ENCODE measurements at places on chromosomes 6 and 20.

DNA sequence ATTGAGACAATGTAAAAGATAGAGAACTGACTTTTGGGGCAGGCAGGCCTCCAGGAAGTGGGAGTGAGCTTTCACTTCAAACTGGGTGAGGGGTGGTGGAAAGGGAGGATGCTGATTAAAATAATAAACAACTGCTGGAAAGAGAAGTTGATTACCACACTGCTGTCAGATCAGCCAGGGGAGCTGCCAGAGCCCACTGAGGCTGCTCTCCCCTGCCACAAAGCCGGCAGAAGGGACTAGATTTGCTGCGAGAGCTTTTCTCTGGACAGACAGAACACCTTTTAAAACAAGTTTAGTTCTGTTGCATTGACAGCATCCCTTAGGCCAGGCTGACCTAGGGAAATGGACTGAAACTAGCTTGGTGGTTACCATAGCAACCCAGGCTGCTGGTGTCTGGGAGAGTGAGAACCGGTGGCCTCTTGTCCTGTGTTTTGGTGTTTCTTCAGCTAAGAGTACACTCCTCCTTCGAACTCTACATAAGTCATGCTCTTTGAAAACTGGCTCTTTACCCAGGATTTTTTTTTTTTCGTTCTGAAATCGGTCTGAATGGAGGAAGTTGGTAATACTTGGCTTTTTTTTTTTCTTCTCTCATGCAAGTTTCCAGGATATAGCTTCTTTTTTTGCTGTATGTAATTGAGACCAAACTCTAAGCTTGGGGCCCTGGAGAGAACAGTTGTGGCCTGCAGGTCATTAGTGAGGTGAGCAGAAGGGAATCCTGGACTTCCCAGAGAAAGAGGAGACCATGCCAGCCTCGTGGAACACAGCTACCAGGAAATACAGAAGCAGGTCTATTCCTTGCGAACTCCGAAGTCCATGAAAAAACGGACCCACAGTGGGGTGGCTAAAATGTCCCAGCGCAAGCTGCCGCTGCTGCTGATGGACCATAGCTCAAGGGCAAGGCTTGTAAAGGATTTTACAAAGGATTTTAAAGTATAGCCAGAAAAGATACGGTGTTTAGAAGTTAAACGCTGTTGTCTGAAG, 374.4 kb downstream of the UTRN start:
- no peak for DNase-seq

DNA sequence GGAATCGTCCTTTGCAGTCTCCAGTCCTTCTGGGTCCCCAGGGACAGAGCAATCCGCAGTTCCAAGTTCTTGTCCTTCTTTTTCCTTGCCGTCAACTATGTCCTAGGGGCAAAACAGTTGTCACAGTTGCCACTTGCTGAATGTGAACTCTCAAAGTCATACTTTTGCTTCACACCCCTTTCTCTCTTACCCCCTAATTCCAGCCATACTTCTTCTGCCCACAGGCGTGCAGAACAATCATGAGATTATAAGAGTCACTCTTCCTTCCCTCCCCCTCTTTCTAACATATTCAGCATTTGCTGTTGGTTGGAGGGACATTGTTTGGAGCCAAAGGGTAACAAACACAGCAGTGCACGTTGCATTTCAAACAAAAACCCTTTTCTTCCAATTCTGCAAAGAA, 74.4 kb downstream of the BCAS1 start:
- no peak for DNase-seq

GRCh38 chr6:115055579-115055978, 712.8 kb upstream of the HS3ST5 start:
- DNase-seq: no peak

GRCh38 chr6:134272374-134272773, 45.5 kb downstream of the SGK1 start:
- no peak for DNase-seq

DNA sequence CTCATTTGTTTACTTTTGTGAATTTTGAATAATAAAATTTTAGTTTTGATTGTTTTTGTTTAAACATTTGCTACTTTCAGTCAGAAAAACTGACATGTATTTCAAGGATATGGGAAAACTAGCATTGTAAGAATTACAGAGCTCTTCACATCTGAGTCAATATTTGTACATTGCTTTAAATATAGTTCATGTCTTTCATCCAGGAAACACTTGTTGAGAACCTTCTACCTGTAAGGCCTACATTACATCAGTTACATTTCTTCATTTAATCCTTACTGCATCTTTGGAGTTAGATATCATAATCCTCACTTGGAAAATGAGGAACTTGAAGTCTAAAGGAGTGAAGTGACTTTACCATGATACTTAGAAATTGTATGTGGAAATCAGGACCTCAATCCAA, 242.9 kb downstream of the KCNQ5 start:
- peak; percentile 23 for DNase-seq

- no peak for DNase-seq
These were observed 429 bp downstream of the AMD1 start for GRCh38 chr6:110874880-110875547.

- DNase-seq: peak; percentile 84
These were observed 1.4 kb upstream of the CEP43 start for GRCh38 chr6:166997768-166998255.

DNA sequence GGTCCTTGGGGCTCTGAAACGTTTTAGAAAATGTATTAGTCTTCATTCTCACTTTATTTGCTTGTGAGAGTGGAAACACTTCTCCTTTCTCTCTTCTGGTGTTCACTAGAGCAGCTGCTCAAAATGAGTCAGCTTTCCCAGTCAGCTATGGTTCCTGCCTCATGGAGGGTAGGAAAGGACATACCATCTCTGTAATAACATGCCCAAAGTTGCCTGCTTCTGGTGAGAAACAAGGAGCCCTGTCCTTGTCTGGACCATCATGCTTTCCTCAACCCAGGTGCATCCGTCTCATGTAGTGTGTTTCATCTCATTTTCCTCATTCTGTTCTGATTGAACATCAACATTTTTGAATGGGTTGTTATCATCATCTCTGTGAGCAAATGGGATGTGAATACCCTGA, 17.1 kb upstream of the TINAG start:
- peak; percentile 99 for DNase-seq

- DNase-seq: no peak
These were observed 100.1 kb upstream of the ADTRP start for GRCh38 chr6:11878735-11879134.

DNA sequence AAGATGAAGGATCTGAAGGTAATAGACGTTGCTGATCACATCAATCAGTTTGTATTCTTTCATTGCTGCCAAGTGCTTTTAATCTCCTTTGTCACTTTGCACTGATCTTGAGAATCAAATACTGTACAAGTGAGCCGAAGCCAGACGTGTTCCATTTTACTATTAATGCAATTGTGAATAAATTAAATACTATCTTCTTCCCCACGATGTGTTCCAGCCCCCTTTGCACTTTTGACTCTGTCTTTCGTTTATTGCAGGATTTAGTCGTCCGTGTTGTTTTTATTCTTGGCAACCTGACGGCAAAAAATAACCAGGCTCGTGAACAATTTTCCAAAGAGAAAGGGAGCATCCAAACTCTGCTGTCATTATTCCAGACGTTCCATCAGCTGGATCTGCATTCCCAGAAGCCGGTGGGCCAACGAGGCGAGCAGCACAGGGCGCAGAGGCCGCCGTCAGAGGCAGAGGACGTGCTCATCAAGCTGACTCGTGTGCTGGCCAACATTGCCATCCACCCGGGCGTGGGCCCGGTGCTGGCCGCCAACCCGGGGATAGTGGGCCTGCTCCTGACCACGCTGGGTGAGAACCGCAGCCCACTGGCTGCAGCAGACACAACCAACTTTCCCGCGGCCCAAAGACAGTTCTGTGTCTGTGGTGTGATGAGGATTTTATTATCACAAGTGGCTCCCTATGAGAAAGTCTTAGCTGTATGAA, 104.7 kb downstream of the ARMC2 start:
- DNase-seq: no peak

- DNase-seq: peak; percentile 5
These were observed 203.4 kb upstream of the STXBP5 start for GRCh38 chr6:147000545-147001488.

DNA sequence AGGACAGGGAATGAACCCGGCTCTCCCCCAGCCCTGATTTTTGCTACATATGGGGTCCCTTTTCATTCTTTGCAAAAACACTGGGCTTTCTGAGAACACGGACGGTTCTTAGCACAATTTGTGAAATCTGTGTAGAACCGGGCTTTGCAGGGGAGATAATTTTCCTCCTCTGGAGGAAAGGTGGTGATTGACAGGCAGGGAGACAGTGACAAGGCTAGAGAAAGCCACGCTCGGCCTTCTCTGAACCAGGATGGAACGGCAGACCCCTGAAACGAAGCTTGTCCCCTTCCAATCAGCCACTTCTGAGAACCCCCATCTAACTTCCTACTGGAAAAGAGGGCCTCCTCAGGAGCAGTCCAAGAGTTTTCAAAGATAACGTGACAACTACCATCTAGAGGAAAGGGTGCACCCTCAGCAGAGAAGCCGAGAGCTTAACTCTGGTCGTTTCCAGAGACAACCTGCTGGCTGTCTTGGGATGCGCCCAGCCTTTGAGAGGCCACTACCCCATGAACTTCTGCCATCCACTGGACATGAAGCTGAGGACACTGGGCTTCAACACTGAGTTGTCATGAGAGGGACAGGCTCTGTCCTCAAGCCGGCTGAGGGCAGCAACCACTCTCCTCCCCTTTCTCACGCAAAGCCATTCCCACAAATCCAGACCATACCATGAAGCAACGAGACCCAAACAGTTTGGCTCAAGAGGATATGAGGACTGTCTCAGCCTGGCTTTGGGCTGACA, 28.8 kb upstream of the ZBP1 start:
- DNase-seq: no peak

GRCh38 chr6:57257911-57258541, 35.9 kb upstream of the RAB23 start:
- no peak for DNase-seq
